ENCODE measurements at places on chromosomes 5 and 9. TPM values are rescaled to one million over a fixed set of nuclear protein-coding genes. Genes with fewer than 3 reads are reported as not detected.

Gene ARHGEF28
- 5.5 TPM for polyA plus RNA-seq

Gene CAVIN4
- 0.45 TPM for polyA plus RNA-seq

Gene TRPM6
- 0.09 TPM for polyA plus RNA-seq

Gene FUT7
- 1.1 TPM for polyA plus RNA-seq

Gene NEUROG1
- not detected for polyA plus RNA-seq

Gene SOX30
- polyA plus RNA-seq: 0.07 TPM

Gene PJA2
- 58.4 TPM for polyA plus RNA-seq

Gene FOXD4L3
- polyA plus RNA-seq: not detected

Gene PRR16
- 0.74 TPM for polyA plus RNA-seq

Measured in adipose tissue (tissue), 3 donors.